ENCODE measurements at places on chromosomes 5 and 9. TPM values are rescaled to one million over a fixed set of nuclear protein-coding genes. Genes with fewer than 3 reads are reported as not detected.

The MACROH2A1 gene
- total RNA-seq, result 160 TPM

DNA sequence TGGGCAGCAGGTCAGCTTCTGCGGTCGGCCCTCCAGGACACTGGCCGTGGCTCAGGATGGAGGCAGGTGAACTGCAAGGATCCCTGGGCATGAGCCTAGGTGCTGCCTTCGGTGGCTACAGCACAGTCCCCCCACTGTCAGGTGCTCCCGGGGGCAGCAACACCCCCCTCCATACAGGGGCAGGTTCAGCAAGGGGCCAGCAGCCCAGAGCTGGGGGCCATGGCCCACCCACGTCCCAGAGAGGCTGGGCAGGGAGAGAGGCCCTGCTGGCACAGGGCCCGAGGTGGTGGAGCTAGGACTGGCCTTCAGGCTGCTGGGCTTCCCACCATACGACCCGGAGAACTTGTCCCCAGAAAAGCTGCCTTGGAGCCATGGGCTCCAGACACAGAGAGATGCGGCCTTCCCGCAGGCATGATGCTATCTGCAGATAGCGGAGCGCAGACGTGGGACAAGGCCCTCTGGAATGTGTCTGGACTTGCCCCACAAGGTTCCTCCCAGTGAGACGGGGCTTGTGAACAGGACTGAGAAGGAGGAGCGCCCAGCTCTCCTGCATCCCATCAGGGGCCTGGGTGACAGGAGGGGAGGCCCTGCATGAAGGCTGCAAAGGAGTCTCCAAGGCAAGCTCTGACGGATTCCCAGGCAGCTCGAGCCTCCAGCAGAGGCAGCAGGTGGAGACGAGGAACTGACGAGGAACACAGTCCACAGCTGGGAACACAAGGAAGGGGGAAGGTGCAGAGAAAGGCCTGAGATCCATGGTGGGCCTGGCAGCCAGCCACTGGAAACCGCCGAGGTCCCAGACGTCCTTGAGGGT is 111.1 kb downstream of the VAV2 start:
- DNase-seq, result no peak

DNA sequence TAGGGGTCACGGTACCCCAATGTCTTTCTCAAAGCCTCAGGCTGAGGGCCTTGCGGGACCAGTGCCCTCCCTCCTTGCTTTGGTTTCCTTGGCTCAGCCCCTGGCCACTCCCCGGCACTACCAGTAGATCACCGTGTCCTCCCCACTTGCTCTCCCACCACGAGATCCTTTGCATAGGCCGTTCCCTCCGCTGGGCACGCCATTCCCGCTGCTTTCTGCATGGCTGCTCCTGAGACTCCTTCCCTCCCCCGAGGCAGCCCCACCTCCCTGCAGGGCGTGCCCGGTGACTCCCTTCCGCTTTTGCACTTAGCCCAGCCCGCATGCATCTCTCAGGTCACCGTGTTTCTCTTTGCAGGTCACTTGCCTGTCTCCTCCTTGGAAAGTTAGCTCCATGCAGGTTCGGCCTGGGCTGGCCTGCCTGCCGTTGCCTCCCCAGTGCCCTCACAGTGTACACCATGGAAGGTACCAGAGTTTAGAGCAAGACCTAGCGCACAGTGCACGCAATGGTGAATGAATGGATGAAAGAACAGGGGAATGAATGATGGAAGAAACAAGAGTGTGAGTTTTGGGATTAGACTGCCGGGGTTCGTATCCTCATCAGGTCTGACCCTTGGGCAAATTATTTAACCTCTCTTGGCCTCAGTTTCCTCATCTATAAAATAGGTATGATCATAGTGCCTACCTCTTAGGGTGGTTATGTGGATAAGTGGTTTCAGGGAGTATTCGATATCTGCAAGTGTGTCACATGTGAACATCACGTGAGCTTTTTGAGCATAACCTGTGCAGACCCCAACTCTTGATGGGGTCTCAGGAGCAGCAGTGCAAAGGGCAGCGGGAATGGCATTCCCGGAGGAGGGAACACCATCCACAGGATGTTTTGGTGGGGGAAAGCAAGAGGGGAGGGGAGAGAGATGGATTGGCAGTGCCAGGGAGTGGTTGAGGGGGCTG is 214.3 kb downstream of the C9orf50 start:
- peak; percentile 50 for DNase-seq

GRCh38 chr9:129459547-129460322 is 161.2 kb downstream of the C9orf50 start:
- no peak for DNase-seq

- DNase-seq, result peak; percentile 21
These were observed 124.7 kb downstream of the TLE1 start for GRCh38 chr9:81564632-81565031.

The ARID3C gene
- not detected for total RNA-seq

- peak; percentile 79 for DNase-seq
These were observed 4.0 kb upstream of the TRAF2 start for GRCh38 chr9:136882109-136882946.

- DNase-seq, result no peak
These were observed 261.9 kb upstream of the ZNF462 start for GRCh38 chr9:106600955-106601560.
